ENCODE measurements at places on chromosomes 6 and 20. TPM values are rescaled to one million over a fixed set of nuclear protein-coding genes. Genes with fewer than 3 reads are reported as not detected.

The ZNF311 gene
- total RNA-seq = 2.1 TPM

The PLCB4 gene
- not detected for total RNA-seq

The TPX2 gene
- 132 TPM for total RNA-seq

The ESR1 gene
- 1.3 TPM for total RNA-seq

The PTPRA gene
- 85.9 TPM for total RNA-seq

The CPNE5 gene
- 0.48 TPM for total RNA-seq

GRCh38 chr6:48765352-48765961, 654.5 kb upstream of the PTCHD4 start:
- H3K27me3 ChIP-seq = no peaks in the 10 kb centered on the region
- H3K4me3 ChIP-seq = no peak overlapping the region
- H3K36me3 ChIP-seq = no peaks in the 10 kb centered on the region
- DNase-seq = peak; percentile 1

DNA sequence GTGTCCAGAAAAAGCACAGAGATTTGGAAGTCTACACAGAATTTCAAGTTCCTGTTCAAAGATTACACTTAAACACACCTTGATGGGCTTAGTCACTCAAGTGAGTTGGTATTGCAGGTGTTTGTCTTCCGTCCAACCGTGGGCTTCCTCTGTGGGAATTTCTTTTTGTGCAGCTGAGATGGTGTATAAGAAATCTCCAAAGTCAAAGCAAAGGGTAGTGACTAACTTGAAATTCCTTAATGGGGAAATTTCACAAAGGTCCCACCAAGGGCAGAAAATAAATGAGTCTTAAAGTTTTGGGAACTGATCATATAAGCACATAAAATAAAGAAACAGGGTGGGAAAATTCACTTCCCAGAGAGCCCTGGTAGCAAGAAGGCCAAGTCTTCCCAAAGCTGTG, 102.0 kb upstream of the TNFAIP3 start:
- DNase-seq = no peak
- H3K4me1 ChIP-seq = peaks cover 18% of the 10 kb centered on the region
- peaks cover 1% of the 10 kb centered on the region for H3K36me3 ChIP-seq
- H3K27ac ChIP-seq = no peak overlapping the region
- no peak overlapping the region for H3K4me3 ChIP-seq

DNA sequence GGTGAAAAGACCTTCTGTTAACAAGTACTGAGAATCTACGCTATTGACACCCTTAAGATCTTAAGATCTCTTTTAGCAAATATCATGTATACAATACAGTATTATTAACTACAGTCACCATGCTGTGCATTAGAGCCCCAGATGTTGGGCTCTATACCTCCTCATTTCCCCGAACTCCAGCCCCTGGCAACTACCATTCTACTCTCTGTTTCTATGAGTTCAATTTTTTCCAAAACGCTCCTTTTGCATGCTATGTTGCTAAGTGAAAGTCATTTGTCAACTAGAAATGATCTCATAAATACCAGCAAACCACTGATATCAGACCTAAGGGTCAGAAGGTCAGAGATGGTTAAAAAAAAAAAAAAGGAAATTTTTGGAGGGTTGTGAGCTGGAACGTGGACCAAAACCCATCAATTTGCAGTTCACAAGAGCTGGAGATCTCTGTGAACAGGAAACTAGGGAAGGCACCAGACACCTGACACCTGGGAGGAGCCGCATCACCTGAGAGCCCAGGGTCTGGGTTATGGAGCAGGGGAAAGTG, 122.0 kb upstream of the KCNK16 start:
- H3K4me1 ChIP-seq = peaks cover 11% of the 10 kb centered on the region
- peaks cover 19% of the 10 kb centered on the region for H3K27me3 ChIP-seq
- no peak for DNase-seq
- no peak overlapping the region for H3K27ac ChIP-seq

- H3K27me3 ChIP-seq = peaks cover 6% of the 10 kb centered on the region
- no peak overlapping the region for H3K4me3 ChIP-seq
- DNase-seq = no peak
- H3K4me1 ChIP-seq = no peaks in the 10 kb centered on the region
- no peak overlapping the region for H3K27ac ChIP-seq
- H3K36me3 ChIP-seq = no peaks in the 10 kb centered on the region
Observed at GRCh38 chr6:43299338-43300293, 1.6 kb downstream of the SLC22A7 start.

DNA sequence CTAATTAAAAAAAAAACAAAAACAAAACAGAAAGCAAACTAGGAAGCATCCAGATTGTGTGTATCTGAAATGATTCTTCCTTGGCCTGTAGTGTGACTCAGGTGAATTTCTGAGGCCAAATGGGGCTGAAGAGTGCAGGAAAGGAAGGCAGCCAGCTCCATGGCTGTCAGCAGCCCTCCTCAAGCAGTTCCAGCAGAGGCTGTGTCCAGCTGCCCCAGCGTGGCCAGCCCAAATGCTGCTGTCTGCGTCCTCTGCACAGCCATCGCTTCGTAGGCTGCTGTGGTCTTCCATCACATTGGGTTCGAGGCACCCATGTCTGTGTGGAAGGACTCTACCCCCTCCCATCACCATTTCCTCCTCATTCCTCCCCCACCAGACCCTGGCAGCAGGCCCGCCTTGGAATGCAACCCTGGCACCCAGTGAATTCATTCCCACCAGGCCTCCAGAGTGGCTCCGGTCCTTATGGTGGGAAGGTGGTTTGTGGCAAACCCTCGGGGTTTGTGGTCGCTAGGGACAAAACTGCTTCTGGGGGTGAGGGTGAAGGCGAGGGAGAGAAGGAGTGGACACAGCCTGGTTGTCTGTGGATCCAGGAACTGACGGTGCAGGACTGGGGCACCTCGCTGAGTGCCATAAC, 81.5 kb downstream of the MYLK4 start:
- H3K27me3 ChIP-seq = peaks cover 2% of the 10 kb centered on the region
- H3K36me3 ChIP-seq = no peaks in the 10 kb centered on the region

DNA sequence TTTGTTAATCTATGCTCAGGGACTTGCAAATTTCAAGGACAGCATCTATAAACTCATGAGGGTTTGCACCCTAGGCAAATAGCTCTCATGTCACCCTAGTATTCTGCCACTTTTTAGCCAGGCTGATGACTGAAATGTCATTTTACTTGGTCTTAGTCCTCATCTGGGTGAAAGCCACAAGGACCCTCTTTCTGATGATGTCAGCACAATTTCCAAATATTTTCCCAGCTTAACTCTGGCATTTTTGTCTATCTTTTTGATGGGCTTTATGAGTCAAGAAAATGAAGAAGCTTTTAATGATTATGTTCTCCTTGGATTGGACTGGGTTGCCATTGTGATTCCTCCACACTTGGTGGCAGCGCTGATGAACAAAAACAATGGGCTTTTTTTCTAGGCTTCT, 420.1 kb upstream of the BTBD3 start:
- H3K36me3 ChIP-seq = no peaks in the 10 kb centered on the region
- no peaks in the 10 kb centered on the region for H3K27me3 ChIP-seq
- DNase-seq = no peak
- no peaks in the 10 kb centered on the region for H3K4me1 ChIP-seq
- no peak overlapping the region for H3K27ac ChIP-seq
- no peak overlapping the region for H3K4me3 ChIP-seq

DNA sequence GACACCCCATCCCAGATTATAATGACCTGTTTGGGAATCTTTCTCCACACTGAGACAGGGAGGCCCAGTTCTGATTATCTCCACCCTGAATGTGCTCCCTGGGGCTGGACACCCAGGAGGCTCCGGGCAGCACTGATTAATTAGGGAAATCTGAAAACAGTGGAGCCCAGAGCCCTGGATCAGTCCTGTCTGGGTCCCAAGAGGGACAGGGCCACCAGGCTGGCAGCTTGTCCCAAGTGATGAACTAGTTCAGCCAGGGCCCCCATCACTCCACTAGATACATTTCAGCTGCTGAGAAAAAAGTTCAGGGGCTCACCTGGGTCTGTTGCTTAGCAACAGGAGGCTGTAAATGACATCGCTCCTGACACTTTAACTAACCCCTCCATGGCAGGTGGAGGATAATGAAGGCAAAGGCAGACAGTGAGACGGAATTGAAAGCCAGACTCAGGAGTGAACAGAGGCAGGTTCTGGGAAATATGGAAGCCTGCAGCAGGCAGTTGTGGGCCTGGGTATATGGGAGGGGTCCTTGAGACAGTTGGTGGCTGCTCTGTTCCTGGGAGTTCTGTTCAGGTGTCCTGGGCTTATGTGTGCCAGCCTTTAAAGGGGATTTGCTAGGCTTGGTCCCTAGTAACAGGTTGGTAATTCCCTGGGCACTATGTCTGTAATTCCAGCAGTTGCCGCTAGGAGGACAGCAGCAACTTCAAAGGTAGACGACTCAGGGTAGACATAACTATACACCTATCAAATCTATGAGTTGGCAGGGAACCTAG, 78.3 kb upstream of the CTNNBL1 start:
- peak; percentile 40 for DNase-seq
- no peak overlapping the region for H3K4me3 ChIP-seq
- peaks cover 5% of the 10 kb centered on the region for H3K4me1 ChIP-seq
- no peak overlapping the region for H3K27ac ChIP-seq
- no peaks in the 10 kb centered on the region for H3K36me3 ChIP-seq

DNA sequence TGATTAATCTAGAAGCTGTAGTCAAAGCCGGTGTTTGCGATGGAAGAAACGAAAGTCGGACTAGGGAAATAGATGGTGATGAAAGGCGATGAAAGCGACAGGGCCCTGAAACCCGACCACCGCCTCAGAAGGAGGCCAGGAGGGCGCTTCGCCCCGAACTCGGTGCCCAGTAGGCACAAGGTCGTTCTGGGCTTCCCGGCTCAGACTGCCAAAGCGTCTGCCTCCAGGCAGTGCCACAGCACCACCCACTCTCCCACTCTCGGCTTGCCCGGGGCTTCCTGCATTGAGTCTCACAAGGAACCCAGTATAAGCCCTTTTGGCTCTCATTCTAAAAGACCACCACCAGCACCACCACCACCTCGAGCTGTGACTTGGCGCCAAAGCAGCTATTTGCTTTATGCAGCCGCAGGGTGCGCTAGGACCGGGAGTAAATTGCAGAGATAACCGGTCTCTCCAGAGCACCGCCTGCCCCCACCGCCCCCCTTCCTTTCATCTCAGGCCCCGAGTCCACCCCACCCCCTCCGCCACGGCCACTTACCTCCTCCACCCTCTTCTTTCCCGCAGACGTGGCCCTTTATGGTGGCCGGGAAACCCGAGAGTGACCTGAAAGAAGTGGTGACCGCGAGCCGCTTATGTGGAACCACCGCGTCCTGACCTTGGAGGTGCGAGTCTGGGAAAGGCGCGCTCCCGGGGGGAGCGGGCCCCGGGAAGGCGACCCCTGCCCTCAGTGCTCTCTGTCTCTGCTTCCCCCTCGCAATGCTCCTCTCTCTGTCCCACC, 2.4 kb downstream of the TCF21 start:
- H3K27me3 ChIP-seq = peaks cover 96% of the 10 kb centered on the region
- H3K4me3 ChIP-seq = peak overlapping the region; percentile 92
- H3K27ac ChIP-seq = no peak overlapping the region
- peaks cover 2% of the 10 kb centered on the region for H3K36me3 ChIP-seq
- DNase-seq = peak; percentile 40

DNA sequence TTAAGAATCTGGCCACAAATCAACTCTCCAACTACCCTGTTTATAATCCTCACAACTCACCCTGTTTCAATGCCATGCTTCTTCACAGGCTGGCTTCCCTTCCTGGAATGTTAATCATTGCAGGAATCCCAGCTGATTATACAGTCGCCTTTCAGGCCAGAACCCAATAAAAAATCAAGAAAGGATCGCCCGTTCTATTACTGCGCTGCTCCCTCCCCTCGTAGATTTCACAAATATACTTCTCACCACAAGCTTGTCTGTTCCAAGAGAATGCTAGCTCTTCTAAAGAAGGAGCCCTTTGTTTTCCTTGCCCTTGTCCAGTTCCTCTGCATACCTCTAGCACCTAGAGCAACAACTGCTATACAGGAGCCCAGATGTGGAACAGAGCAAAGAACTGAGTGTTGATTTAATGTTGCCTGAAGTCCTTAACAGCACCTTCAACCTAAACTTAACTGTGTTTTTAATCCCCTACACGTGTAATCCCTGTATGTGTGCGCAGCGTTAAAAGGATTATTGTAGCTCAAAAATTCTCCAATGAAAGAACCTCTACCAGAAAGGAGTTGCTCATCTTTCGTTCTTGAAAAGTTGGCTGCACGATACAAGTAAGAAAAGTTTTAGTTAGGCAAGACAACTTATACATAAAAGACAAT, 988 bp downstream of the ECHDC1 start:
- no peak for DNase-seq
- peaks cover 15% of the 10 kb centered on the region for H3K4me1 ChIP-seq
- no peak overlapping the region for H3K27ac ChIP-seq
- H3K4me3 ChIP-seq = no peak overlapping the region

GRCh38 chr6:136086686-136087085, 163.4 kb downstream of the MTFR2 start:
- H3K36me3 ChIP-seq = no peaks in the 10 kb centered on the region
- DNase-seq = no peak
- H3K4me1 ChIP-seq = no peaks in the 10 kb centered on the region
- H3K4me3 ChIP-seq = no peak overlapping the region
- H3K27me3 ChIP-seq = no peaks in the 10 kb centered on the region
- no peak overlapping the region for H3K27ac ChIP-seq

DNA sequence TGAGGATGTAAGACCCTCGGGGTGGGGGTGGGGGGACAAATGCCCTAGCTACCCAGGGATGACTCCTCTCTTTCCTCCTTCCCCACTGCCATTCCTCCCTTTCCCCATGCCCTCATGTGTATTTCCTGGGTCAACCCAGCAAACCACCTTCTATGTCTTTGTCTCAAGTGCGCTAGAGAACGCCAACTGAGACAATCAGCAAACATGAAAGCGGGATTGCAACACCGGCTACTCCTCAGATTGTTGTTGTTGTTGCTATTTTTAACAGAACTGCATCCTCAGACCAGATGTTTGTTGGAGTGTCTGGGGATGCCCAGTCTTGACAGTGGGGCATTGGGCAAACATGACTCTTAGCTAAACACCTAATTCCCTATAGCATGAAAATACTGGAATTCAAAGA, 39.3 kb upstream of the HIVEP1 start:
- H3K27ac ChIP-seq = no peak overlapping the region
- H3K4me1 ChIP-seq = peaks cover 32% of the 10 kb centered on the region
- no peak overlapping the region for H3K4me3 ChIP-seq
- no peaks in the 10 kb centered on the region for H3K36me3 ChIP-seq

- peaks cover 29% of the 10 kb centered on the region for H3K4me1 ChIP-seq
- no peak overlapping the region for H3K4me3 ChIP-seq
- peak overlapping the region; percentile 77 for H3K27ac ChIP-seq
- H3K36me3 ChIP-seq = peaks cover 6% of the 10 kb centered on the region
- no peak for DNase-seq
- no peaks in the 10 kb centered on the region for H3K27me3 ChIP-seq
Observed at GRCh38 chr6:131215219-131215618, 80.0 kb downstream of the AKAP7 start.

GRCh38 chr6:100664274-100665040, 199.7 kb upstream of the SIM1 start:
- no peak for DNase-seq
- peaks cover 12% of the 10 kb centered on the region for H3K4me1 ChIP-seq
- no peaks in the 10 kb centered on the region for H3K27me3 ChIP-seq
- peak overlapping the region; percentile 76 for H3K27ac ChIP-seq
- no peaks in the 10 kb centered on the region for H3K36me3 ChIP-seq
